Liver (tissue), 10 donors: ENCODE measurements at places on chromosomes 4 and X. TPM values are rescaled to one million over a fixed set of nuclear protein-coding genes. Genes with fewer than 3 reads are reported as not detected.

DNA sequence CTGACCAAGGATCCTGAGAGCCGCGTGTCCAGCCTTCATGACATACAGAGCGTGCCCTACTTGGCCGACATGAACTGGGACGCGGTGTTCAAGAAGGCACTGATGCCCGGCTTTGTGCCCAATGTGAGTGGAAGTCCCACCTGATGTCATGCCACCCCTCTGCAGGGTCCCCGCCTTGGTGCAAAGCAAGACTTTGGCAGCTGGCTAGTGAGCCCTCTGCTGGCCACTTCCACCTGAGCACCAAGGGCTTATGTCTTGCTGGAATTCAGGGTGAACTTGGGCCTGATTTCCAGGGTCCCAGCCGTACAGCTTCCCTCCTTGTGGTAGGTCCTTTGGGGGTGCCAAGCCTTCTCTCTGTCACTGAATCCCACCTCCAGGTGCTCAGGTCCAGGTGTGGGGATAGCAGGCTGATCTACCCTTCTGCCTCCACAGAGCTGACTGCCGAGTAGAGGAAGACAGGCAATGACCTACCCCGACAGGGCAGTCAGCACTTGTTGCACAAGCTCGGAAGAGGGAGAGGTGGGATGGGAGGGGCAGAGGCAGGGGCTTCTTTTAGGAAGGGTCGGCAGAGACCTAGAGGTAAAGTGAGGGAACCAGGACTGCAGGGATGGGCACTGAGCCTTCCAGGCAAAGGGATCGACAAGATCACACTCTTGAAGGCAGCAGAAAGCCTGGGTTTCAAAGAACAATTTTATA lies 248.1 kb downstream of the EVC2 start:
- H3K27ac ChIP-seq = no peak overlapping the region
- no peaks in the 10 kb centered on the region for H3K27me3 ChIP-seq
- no peaks in the 10 kb centered on the region for H3K4me1 ChIP-seq
- no peaks in the 10 kb centered on the region for H3K36me3 ChIP-seq

GRCh38 chr4:16503421-16504100 lies 277.3 kb upstream of the TAPT1 start:
- no peaks in the 10 kb centered on the region for H3K4me1 ChIP-seq
- no peak overlapping the region for H3K4me3 ChIP-seq
- H3K27ac ChIP-seq = no peak overlapping the region
- H3K27me3 ChIP-seq = no peaks in the 10 kb centered on the region
- no peak for DNase-seq

DNA sequence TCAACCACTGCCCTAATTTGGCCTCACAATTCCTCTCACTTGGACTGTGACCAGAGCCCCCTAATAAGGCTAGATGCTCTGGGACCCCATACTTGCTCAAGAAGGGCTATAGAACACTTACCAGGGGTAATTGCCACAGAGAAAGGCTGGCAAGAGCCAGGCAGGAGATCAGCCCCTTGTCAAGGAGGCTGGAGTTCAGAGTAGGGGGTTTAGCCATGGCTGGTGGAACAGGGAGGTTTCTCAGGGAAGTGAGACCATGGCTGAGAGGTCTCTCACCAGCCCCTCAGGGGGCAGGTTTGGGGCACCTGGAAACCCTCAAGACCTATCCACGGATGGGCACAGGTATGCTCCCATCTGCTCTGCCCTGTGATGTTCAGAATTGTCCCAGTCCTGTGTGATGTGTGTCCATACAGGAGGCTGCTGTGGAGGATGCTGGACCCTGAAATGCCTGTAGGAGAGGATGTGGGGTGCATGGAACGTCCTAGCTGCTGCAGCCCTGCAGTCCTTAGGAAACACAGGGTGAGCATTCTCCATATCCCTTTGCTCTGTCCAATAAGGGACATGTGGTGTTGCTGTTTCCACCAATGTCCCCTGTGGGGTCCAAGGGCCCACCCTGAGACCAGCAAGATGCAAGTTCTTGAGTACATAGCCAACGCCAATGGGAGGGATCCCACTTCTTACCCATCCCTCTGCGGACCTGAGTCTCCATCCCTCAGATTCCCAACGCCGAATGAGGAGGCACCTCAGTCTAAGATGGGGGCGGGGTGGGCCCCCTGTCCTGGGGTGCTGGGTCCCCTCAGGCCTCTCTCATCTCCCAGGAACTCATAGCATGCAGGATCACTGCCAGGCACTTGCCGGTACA lies 16.4 kb upstream of the HSFX1 start:
- H3K27ac ChIP-seq = no peak overlapping the region
- no peaks in the 10 kb centered on the region for H3K36me3 ChIP-seq
- no peaks in the 10 kb centered on the region for H3K4me1 ChIP-seq

DNA sequence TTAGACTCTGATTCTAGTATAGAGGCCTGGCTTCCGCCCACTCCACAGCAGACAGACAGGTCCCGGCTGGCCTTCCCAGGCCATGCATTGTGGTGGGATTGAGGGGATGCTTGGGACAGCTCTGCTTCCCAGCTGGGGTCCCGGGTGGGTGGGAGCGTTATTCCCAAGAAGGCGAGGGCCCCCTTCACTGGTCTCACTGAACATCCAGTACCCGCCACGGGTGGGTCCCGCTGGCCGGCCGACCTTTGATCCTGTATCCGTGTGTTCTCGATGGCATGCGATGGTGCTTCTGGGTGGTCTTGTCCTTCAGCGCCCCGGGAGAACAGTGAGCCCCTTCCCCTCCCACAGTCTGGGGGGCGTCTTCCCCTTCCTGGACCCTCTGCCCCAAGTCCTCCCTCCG lies 231.4 kb downstream of the AFAP1 start:
- no peaks in the 10 kb centered on the region for H3K36me3 ChIP-seq
- H3K4me3 ChIP-seq = no peak overlapping the region
- no peak for DNase-seq
- no peaks in the 10 kb centered on the region for H3K4me1 ChIP-seq
- no peaks in the 10 kb centered on the region for H3K27me3 ChIP-seq

GRCh38 chrX:101485212-101485949 lies at the start of gene ARMCX4:
ARMCX4 (plus strand) TSS chrX:101485456; CDS start chrX:101488590, 3,134 bp downstream.
- no peaks in the 10 kb centered on the region for H3K36me3 ChIP-seq
- DNase-seq = no peak
- H3K27ac ChIP-seq = no peak within 1 kb of the TSS
- H3K4me1 ChIP-seq = no peaks in the 10 kb centered on the region

DNA sequence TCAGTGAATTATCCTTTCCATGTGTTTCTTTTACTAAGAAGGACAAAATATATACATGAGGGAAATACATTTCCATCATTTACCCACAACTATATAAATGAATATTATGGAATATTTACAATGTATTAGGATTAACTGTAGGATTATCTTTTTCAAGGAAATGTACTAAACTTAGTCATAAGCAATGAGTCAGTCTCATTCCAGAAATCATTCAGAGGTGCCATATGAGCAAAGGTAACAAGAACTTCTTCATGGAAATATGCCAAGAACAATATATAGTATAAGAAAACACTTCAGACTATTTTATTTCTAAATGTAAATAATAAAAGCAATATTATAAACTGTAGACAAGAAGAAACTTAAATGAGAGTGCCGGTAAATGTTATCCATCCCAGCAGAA lies 67.1 kb downstream of the USP38 start:
- H3K4me1 ChIP-seq = no peaks in the 10 kb centered on the region
- no peak for DNase-seq
- H3K27me3 ChIP-seq = no peaks in the 10 kb centered on the region
- H3K4me3 ChIP-seq = no peak overlapping the region
- no peaks in the 10 kb centered on the region for H3K36me3 ChIP-seq

TLR6 gene
- total RNA-seq = 1.9 TPM

DNA sequence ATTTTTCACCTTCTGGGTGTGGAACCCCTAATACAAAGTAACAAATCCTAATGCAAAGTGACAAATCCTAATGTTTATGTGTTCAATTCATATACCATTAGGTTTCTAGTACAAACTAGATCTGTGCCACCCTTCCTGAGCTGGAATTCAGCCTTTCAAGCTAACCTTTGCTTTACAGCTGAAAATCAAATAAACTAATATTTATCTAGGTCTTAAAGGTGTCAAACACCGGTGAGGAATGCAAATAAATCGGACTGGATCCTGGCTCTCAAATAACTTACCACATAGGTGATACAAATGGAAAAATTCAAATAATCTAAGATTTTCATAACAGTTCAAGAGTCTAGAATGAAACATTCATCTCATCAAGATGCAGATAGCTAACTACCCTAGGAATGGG lies 11.6 kb downstream of the IRF2 start:
- DNase-seq = no peak
- H3K27ac ChIP-seq = no peak overlapping the region
- H3K4me1 ChIP-seq = peaks cover 26% of the 10 kb centered on the region
- no peaks in the 10 kb centered on the region for H3K36me3 ChIP-seq
- H3K27me3 ChIP-seq = no peaks in the 10 kb centered on the region
- no peak overlapping the region for H3K4me3 ChIP-seq

- DNase-seq = no peak
- no peaks in the 10 kb centered on the region for H3K4me1 ChIP-seq
- no peaks in the 10 kb centered on the region for H3K27me3 ChIP-seq
- H3K36me3 ChIP-seq = no peaks in the 10 kb centered on the region
- H3K4me3 ChIP-seq = no peak overlapping the region
Measured at GRCh38 chrX:41543025-41543424, 95.9 kb downstream of the NYX start.
